ENCODE measurements at places on chromosomes 16 and 17.

DNA sequence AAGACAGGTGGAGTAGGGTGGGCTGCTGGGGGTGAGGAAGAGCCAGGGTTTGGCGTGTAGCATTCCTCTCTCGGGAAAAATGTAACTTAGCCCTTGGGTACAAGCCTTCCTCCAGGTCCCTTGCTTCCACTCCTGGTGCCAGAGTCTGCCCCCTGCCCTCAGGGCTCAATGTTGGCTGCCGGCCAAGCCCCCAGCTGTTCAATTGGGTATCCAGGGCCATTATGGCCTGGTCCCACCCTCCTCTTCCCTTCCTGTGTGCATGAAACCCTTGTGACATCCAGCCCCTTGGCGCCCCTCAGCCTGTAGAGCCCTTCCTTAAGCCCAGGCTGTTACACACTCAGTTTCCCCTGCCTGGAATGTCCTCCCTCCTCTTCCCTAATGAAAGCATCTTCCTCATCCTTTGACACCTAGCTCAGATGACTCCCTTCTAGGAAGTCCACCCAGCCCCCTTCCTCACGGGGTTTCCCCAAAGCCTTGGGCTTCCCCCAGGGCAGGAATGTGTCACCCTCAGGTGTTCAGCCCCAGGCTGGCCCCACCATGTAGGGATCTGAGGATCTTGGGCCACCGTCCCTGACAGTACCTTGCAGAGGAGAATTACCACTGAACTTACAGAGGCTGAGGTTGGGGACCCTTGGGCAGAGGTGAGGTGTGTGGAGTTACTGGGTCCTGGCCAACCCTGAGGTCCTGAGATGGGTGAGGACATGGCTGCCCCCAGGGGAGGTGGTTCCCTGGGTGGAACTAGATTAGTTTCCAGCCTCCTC is 30.0 kb downstream of the B9D1 start:
- no peak for DNase-seq

DNA sequence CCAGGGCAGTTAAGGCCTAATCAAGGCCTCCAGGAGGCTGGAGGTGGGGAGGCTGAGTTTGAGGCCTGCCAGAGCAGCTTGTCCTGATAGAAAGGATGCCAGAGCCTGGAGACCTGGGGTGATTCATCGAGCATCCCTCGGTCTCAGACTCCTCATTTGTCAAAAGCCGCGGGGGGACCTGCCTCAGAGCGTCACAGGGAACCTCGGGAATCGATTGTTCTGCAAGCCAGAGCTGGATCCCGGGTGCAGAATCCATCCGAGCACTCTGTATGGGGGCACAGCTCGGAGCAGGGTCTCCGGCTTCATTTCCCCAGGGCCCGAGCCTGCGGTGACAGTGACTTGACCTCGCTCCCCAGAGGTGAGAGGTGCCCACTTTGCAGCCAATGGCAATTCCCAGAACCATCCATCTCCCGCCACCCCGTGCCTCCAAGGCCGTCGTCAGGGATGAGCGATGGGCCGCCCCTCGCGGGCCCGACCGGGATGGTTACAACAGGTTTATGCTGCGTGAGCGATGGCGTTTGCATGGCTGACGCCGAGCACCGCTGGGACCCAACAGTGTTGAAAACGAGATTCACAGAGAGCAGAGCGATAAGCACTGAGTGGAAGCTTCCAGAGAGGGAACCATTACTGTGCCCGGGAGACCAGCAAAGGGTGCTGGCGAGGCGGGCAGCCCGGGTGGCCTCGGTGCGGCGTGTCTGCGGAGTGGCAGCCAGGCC is 117.1 kb upstream of the GSE1 start:
- no peak for DNase-seq

GRCh38 chr16:82855471-82855870 is 228.7 kb downstream of the CDH13 start:
- no peak for DNase-seq

DNA sequence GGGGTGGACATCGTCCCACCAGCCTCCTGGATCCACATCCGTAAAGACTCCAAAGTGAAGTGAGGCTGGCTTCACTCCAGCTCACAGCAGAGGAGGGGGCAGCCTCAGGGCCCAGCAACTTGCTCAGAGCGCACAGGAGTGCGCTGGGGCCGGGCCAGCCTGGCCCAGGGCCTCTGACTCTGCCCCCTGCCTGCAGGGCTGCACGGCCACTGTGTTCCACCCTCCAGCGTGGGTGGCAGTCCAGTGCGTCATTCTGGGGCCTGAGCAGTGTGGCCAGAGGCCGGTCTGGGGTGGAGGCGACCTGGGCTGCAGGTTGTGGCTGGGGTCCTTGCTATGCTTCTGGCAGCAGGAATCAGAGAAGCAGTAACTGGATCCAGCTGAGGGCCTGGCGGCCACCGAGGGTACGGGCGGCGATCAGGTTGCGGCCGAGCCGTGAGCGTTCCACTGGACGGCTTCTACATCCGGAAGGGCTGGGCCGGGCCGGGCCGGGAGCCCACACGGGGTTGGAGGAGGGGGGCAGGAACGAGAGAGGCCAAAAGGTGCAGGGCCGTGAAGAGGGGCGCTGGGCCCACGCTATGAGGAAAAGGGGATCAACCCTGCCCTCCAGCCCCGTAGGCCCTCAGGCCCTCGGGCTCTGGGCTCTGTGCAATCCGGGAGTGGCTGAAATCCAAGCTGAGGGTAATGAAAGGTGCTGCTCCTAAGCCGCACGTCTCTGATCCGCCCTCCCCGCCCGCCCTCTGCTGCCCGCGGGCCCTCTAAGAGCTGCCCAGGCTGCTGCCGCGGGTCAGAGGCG is at the start of gene FSCN2:
Gene FSCN2 (plus strand): TSS at position 787 of the 793 bp plus-strand sequence. CDS start 155 bp downstream, outside the sequence.
- no peak for DNase-seq

GRCh38 chr17:4154201-4154600 is 11.2 kb downstream of the CYB5D2 start:
- no peak for DNase-seq

DNA sequence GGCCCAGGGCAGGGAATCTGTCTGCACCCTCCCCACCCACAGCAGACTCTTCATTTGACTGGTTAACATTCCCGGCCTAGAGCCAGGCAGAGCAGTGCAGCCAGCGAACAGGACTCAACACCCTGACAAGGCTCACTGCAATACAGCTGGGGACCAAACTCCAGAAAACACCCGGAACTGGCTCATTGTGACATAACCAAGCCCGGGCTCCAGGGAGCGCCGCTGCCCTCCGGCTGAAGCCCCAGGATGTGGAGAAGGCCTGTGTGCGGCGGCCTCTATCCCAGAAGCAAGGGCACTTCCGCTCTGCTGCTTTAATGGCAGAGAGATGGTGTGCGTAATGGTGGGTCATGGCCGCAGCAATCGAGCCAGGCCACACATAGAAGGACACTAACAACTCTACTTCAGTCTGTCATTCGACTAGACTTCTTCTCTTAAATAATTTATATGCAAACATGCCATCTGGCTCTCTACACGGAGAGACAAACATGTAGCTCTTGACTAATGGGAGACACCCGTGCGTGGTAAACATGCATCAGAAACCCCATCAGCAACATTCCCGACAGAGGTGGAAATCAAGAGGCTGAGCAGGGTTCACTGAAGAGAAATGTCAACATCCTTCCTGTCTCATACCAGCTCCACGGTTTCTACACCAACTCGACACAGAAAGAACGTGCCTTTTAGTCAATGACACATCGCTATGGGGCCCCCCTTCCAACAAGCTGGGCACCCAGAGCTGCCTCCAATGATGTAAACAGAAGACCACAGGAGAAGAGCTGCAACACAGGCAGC is 18.0 kb downstream of the KLHDC4 start:
- DNase-seq: no peak

GRCh38 chr16:87895641-87896141 is 26.4 kb upstream of the SLC7A5 start:
- peak; percentile 19 for DNase-seq

GRCh38 chr16:17408955-17409441 is 61.8 kb downstream of the XYLT1 start:
- peak; percentile 72 for DNase-seq

DNA sequence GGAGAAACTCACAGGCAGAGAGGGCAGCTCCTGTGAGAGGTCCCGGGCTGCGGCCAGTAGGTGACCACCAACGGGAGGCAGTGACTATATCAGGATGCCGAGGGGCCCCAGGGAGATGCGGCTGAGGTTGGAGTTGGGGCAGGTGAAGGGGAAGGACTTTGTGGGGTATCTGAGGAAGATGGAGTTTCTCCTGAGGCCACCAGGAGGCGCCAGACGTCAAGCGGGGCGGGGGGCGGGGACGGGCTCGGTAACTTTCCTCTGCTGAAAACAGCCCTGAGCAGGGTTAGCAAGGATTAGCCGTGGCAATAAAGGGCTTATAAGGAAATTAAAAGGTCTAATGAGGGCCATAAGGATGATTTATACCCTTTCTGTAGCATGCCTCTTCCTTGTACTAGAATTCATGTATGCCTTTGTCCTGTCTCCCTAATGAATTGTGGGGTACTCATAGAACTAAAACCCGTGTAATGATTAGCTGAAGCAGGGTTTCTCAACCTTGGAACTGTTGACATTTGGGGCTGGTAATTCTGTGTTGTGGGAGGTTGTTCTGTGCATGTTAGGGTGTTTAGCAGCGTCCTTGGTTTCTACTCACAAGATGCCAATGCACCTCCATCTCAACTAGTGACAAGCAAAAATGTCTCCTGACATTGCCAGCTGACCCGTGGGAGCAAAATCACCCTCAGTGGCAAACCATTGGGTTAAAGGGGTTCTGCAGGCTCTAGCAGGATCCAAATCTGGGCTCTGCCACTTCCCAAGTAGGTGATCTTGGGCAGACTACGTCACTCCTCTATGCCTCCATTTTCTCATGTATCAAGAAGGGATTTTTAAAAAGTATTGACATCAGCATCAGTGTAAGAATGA is 74.8 kb upstream of the GRIN2A start:
- peak; percentile 67 for DNase-seq

DNA sequence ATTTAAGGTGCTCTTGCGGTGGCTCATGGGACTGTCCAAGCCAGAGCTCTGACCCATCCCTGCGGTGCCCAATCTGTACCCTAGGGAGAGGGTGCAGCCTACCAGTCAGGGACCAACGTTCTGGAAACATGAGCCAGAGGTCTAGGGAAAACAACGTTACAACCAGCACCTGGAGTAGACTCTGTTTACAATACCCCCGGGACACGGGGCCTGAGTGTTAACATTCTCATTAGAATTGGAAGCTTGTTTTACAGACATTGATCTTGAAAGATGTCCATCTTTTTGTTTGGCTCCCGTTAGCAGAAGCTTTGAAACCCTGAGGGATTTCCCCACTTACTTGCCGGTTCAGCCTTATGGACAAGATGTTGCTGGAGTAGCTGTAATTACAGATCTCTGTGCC is 6.9 kb downstream of the WIPI1 start:
- no peak for DNase-seq

DNA sequence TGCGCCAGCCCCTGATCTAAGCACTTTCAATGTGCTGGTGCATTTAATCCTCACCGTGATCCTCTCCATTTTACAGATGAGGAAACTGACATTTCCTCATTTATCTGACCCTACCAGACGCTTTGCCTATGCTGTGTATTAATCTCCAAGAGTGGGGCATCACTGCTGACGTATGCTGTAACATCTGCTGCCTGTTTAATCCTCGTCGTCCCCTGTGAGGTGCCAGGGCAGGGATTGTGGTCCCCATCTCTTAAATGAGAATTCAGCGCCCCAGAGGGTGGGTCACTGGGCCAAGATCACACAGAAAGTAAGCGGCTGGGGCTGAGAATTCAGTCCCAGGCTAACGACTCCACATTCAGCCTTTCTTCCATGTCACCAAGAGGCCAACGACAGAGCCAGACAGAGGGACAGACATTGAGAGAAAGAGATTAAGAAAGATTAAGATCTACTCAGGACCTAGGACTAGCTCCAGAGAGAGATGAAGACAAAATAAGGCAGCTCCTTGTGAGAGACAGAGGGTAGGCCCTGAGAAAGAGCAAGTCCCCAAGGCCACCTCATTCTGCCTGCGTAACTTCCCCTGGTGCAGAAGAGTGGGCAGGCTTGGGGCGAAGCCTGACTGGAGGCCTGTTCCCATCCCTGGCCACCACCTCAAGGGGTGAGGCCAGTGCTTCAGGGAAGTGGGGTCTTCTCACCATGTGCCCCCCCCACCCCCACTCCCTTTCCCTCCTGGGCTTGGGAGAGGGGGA is 13.5 kb downstream of the CACNA1G start:
- DNase-seq: no peak

- peak; percentile 71 for DNase-seq
Observed at GRCh38 chr16:68529931-68530701, 9.0 kb upstream of the ZFP90 start.

- no peak for DNase-seq
Observed at GRCh38 chr17:58362368-58363014, 10.5 kb upstream of the SUPT4H1 start.

DNA sequence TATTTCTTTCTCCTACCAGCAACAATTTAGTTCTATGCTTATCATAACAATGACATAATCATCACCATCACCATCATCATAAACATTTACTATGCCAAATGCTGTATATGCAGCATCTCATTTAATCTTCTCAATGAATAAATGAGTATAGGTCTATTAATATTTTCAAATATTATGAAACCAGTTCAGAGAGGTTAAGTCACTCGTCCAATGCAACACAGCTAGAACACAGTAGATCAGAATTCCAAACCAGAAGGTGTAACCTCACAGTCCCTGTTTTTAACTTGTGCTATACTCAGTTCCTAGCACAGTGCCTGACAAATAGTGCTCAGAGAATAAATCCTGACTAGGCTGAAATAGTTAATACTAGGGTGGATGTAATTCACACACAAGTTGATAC is 314.8 kb downstream of the XYLT1 start:
- DNase-seq: no peak

DNA sequence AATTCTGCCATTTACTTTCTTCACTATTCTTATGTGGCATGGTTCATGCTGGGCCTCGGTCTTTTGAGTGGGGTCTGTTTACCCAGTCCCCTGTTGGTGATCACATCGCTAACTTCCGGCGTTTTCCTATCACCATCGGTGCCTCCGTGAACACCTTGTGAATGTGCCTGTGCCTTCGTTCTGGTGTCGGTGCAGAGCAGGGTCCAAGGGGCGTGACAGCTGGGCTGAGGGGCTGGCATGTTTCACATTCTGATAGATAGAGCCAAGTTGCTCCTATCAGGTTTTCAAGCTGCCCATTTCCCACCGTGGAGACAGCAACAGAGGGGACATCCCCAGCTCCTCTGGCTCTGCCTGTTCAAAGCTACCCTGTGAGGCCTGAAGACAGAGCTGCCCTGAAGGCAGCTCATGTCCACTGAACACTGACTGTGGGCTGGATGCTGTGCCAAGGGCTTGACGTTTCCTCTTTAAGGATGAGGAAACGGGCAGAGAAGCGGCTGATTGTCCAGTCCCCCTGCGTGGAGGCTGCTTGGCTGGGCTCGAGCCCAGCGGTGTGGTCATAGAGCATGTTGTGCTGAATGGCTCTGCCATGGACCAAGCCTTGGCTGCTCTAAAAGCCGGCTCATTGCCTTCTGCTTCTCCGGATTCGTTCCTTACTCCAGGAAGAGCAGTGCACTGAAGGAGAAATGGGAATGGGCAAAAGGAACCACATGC is 17.0 kb downstream of the DHODH start:
- no peak for DNase-seq

- DNase-seq: no peak
Observed at GRCh38 chr17:58998871-58999270, 107.8 kb downstream of the TRIM37 start.

DNA sequence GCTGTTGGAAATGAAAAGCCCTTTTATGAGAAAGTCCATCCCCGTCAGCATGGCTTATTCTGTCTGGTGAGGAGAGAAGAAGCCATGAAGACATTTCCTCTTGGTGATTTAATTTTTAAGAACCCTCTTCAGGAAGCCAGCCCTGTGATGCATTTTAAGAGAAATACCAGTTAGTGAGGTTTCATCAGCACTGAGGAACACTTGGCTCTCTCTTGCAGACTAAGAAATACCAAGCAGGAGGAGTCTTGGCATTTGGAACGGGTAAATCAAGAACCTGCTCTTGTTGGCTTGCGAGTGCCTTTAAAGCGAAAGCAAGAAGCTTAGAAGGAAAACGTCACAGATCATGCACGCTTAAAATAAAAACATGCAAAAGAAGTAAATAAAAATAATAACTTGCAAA is 17.5 kb downstream of the RAB11FIP3 start:
- DNase-seq: peak; percentile 19

Measured in OCI-LY7 (cell line).